Hematopoietic multipotent progenitor cell treated with erythropoietin and hydrocortisone succinate and interleukin-3 and kit ligand, for 17 days (in vitro differentiated cells): ENCODE measurements at places on chromosomes 4 and X.

DNA sequence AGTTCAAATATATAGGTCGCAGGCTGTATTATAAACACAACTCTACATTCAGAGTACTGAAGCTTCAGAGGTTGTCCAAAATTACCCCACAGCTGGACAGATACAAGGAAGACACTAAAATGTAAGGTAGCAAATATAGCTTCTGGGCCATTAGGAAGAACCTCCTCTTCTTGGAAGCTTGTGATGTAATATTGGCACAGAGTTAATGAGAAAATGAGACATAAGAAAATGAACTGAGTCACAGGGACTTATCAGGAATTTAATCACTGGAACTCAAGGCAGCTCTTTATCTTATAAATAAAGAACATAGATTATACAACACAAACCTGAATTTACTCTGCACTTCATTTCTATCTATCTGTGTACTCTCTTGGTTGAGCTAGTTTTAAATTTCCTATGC, 344.7 kb downstream of the PCDH10 start:
- no peak for DNase-seq

- DNase-seq: no peak
Measured at GRCh38 chrX:74351760-74352159, 47.8 kb downstream of the ZCCHC13 start.

DNA sequence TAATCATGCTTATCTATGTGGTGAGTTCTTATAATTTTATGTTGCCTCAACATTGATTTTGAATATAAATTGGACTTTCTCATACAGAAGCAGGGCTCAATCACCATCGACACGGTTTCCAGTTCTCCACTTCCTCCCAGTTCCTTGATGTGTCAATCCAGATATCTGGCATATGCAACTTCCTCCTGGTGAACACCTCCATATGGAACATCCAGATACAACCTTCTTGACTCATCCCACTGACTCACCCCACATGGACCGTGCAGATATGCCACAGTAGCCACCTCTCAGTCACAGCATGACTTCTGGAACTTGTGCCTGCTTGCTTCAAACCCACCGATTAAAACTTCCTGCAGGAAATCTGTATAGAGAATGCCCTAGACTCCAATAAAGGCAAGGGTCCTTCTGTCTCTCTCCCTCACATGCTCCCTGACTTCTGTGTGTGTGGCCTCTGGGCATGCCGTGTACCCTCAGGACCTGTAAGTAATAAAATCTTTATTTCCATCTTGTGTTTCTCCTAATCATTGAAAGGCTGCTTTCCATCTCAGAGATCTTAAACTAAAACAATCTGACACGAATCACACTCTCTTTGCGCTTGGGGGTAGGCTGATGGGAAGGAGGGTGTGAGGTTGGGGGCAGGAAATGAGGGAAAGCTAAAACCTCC, 67.0 kb downstream of the HTRA3 start:
- no peak for DNase-seq

DNA sequence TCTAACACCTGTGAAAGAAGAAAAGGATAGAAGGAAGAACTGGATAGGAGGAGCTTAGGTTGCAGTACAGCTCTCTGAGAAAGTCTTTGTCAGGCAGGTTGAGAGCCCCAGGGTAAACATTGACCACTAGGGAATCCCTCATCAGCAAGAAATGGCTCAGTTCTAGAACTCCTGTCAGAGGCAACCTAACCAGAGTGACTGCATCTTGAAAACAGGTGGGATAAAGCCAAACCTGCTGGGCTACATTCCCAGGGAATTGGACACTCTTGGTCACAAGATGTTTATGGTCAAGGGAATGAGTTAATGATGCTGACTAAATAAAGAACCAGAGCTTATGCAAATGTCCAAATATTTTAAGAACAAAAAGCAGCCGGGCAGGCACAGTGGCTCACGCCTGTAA, 108.3 kb upstream of the MED14 start:
- DNase-seq: no peak

GRCh38 chrX:34130980-34131744, 952 bp downstream of the FAM47A start:
- DNase-seq: no peak

DNA sequence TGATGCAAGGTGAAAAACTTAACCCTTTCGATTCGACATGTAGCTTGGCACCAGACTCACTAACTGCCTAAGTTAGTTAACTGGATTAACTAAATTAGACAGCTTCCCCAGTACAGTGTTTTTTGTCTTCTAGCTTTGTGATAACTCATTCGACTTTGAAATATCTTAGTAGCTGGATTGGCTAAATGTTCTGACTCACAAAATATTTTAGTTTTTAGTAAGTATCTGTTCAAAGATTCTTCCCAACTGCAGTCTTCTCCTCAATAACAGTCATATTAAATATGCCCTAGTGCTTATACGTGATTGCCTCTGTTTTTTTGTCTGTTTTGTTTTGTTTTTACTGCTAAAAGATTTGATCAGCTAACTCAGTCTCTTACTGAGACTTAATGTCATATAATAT, 102.9 kb downstream of the KCNIP4 start:
- no peak for DNase-seq

DNA sequence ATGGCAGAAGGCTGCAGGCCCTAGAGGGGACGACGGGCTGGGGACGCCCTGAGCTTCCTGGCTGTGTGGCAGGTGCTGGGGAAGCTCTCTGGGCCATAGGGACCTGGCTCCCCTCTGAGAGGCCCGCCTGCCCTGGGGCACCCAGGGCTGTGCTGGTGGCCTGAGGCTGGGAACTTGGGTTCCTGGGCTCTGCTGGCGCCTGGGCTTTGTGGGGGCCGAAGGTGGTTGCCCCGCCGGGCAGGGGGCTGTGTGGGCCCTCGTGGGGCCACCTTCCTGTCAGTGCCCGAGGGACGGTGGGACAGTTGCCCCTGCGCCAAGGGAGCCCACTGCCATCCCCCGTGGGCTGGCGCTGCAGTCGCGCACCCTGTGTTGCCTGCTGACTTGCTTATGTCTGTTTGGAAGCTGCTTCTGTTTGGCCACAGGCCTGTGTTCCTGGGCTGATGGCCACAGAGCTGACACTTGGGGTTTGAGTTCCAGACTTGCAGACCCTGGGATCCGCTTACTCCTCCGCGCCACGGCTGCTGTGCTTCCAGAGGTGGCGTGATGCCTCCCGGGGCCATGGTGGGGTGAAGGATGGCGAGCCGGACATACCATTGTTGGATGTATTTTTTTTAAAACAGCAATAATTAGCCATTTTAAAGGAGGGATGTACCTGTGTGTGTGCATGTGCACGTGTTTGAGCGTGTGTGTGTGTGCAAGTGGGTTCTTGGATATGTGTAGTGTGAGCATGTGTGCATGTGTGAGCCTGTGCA, 8.5 kb downstream of the NAT8L start:
- no peak for DNase-seq

GRCh38 chr4:3118312-3118711, 43.8 kb downstream of the HTT start:
- DNase-seq: no peak

DNA sequence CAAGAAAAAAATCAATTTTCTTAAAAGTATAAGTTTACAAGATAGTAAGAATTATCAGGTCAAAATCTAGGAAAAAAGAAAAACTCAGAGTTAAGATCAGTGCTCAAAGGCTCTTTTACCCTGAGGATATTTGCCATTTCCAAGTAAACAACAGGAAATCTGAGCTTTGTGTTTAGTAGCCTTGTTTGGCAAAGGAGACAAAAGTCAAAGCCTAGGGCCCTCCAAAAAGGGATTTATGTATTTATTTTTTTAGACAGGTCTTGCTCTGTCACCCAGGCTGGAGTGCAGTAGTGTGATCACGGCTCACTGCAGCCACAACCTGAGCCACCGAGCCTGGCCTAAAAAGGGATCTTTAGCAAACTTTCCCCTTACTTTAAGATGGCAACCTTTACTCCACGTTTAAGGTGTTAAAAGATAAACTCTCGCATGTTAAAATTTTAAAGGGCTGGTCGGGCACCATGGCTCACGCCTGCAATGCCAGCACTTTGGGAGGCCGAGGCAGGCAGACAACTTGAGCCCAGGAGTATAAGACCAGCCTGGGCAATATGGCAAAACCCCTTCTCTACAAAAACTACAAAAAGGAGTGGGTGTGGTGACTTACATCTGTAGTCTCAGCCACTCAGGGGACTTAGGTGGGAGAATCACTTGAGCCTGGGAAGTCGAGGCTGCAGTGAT, 21.3 kb upstream of the OPHN1 start:
- no peak for DNase-seq

GRCh38 chrX:153463031-153463430, 7.3 kb downstream of the HAUS7 start:
- no peak for DNase-seq

- no peak for DNase-seq
Measured at GRCh38 chr4:2395584-2395983, 22.9 kb downstream of the ZFYVE28 start.

GRCh38 chr4:15938182-15938581, 358 bp downstream of the FGFBP1 start:
- no peak for DNase-seq

- no peak for DNase-seq
Measured at GRCh38 chr4:111028795-111029194, 405.9 kb upstream of the PITX2 start.

GRCh38 chr4:96833831-96834230, 993.9 kb downstream of the PDHA2 start:
- DNase-seq: no peak

GRCh38 chr4:1290165-1290977, 680 bp downstream of the MAEA start:
- peak; percentile 52 for DNase-seq

- DNase-seq: no peak
Measured at GRCh38 chr4:4922441-4922840, 63.0 kb downstream of the MSX1 start.

DNA sequence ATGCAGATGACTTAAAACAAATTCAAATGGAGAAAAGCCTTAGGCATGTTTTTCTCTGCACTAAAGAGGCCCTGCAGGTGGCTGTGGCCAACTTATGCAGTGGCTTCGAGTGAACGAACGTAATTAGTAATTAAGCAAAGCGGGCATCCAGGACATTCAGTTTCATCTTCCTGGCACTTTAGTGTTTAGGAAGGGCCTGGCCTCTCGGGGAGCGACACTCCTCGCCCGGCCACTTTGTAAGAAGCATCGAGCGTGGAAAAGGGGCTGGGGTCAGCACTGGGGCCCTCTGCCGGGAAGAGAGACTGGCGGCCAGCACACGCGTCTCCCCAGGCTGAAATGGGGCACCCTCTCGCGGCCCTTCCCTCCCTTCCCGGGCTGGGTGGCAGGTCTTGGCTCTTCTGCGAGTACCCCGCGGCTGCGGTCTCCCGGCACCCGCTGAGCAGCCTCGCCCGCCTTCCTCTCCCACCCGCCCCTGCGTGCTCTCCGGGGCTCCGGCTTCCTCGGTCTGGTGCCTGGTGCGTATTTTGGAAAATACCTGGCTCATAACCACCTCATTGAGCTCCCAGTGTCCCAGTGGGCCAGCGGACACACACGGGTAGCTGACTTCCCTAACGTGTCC, 677 bp upstream of the CYP4V2 start:
- peak; percentile 14 for DNase-seq

DNA sequence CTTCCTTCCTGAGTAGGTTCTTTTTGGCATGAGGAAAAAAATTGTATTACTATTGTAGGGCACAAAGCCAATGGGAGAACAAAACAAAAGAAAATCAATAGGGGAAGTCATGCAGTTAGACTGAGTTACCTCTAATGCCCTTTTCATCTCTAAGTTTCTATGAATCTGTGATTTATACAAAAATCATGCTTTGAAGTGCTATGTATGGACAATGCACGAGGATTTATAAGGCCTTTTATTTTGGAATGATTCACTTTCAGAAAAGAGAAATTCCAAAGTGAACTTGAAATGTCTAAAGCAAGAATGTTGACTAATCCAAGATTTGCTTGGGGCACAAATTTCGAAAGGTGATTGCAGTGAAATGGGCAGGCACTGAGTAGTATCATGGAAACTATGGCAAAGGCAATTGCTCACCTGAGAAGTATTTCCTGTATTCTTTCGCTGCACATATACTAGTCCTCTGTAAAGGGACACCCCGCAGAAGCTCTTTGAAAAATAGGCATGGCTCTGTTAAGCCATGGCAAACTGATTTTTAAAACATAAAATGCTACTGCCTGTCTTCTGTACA, 52.8 kb downstream of the ADGRG4 start:
- no peak for DNase-seq

- DNase-seq: no peak
Measured at GRCh38 chr4:44146516-44146915, 302.1 kb downstream of the KCTD8 start.

- DNase-seq: no peak
Measured at GRCh38 chr4:53529025-53529424, 62.3 kb downstream of the LNX1 start.

GRCh38 chr4:13371048-13371447, 113.1 kb downstream of the RAB28 start:
- no peak for DNase-seq

GRCh38 chr4:123361195-123361861, 35.3 kb upstream of the SPRY1 start:
- DNase-seq: peak; percentile 48

GRCh38 chrX:105975382-105975781, 63.1 kb downstream of the SERPINA7 start:
- DNase-seq: no peak

- DNase-seq: no peak
Measured at GRCh38 chr4:123788577-123788976, 392.0 kb downstream of the SPRY1 start.

- no peak for DNase-seq
Measured at GRCh38 chr4:158315706-158316105, 105.4 kb downstream of the TMEM144 start.

- DNase-seq: no peak
Measured at GRCh38 chrX:2609431-2610238, 81.5 kb upstream of the CD99 start.

DNA sequence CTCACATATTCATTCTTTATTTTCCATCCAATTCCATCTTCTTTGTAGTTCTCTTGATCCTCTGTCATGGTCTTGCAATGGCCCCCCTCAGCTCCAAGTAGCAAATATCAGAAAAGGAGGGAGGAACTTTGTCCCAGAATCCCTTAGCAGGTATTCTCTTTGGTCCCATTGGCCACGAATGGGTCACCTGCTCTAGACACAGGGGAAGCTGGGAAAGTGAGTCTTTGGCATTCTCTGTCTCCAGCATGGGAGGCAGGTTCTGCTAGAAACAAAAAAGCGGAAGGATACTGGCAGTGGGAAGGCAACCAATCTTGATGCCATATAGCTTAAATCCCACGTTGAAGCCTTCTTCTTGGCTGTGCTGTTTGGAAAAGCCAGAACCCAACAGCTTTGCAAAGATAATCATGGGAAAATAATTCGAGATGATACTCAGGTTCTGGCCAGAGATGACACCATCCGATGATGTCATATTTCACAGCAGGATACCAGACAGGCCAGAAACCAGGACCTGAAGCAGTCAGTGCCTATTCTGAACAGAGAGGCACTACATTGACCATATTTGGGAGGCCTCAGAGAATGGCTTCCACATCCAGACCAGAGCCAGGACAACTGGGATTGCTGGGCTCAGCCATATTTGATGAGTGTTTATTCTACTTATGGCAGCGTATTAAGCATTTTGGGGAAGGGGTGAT, 110.4 kb upstream of the ATXN3L start:
- DNase-seq: no peak

GRCh38 chr4:19575924-19576323, 675.8 kb upstream of the SLIT2 start:
- DNase-seq: no peak
